Brain microvascular endothelial cell (primary cell): ENCODE measurements at places on chromosomes 3 and 15.

GRCh38 chr3:167146911-167147310 is 233.2 kb downstream of the ZBBX start:
- no peak for DNase-seq

- peak; percentile 51 for DNase-seq
These were observed at the start of gene MELTF for GRCh38 chr3:197029511-197030167. Gene MELTF, minus strand, starts transcription at chr3:197029817. Its CDS starts 115 bp downstream, at chr3:197029702.

GRCh38 chr3:120498556-120499346 is 48.0 kb upstream of the FSTL1 start:
- DNase-seq: peak; percentile 96

DNA sequence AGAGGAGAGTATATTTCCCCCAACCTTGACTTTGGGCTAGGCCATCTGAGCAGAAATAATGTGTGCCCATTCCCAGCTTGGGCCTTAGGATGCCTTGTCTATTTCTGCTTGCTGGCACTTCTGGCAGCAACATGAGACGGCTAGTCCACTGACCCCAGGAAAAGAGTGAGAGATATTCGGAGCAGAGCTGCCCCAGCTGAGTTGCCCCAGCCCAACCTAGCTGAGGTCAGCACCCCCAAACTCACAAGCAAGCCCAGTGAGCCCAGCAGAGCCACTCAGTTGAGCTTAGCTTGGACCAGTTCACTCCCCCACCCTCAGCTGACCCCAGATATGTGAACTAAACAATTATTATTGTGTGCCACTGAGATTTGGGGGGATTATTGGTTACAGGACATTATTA is 20.2 kb downstream of the ITGA11 start:
- no peak for DNase-seq

GRCh38 chr15:38733331-38733730 is 168.7 kb upstream of the RASGRP1 start:
- no peak for DNase-seq

DNA sequence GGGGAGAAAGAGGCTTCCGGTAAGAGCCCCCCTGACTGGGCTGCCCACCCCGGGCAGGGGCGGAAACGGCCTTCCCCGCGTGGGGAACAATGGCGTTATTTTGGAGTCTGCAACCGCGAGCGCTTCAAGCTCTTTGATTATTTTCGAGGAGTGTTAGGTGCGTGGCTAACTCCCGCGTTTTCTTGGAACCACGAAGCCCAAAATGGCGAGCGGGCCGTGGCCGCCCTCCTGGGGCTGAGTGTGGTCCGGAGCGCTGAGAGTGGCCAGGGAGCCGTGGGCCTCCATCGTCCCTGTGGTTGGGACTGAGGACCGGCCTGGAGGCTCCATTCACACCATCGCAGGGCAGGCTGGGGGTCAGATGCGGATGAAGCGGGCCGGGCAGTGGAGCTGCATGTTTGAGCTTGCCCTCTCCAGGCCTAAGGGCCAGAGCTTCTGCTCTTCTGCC is 44.6 kb upstream of the POLG start:
- no peak for DNase-seq

GRCh38 chr15:75195766-75196241 is 5.9 kb upstream of the C15orf39 start:
- DNase-seq: no peak

- DNase-seq: no peak
These were observed 885.9 kb downstream of the FHIT start for GRCh38 chr3:60365360-60365759.

GRCh38 chr3:184022323-184022722 is 4.6 kb upstream of the ABCC5 start:
- DNase-seq: no peak

GRCh38 chr3:49786357-49787181 is at the start of gene IP6K1:
Gene IP6K1, minus strand, starts transcription at chr3:49786542. Its CDS starts 38,502 bp downstream, at chr3:49748040.
- DNase-seq: peak; percentile 100

GRCh38 chr3:141940194-141940776 is 63.8 kb downstream of the ATP1B3 start:
- peak; percentile 53 for DNase-seq

DNA sequence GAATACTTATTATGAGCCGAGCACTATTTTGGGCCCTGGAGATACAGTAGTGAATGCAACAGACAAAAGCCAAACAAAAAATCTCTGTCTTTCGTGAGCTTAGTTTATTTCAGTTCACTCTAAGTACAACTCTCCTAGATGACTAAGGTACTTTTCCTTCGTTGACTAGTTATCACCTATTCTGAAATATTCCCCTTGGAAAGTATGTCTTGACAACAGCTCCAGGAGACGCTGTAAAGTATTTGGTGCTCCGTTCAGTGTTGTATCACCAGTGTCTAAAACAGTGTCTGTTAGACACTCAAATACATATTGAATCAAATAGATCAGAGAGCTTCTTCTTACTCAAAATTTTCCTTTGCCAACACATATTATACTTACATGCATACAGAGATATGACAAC is 119.6 kb downstream of the TFDP2 start:
- DNase-seq: no peak

- peak; percentile 79 for DNase-seq
These were observed 9.1 kb upstream of the NCKIPSD start for GRCh38 chr3:48694610-48695392.

- no peak for DNase-seq
These were observed 123.9 kb downstream of the OXNAD1 start for GRCh38 chr3:16388850-16389441.

- DNase-seq: no peak
These were observed 73.4 kb upstream of the BNIP2 start for GRCh38 chr15:59762558-59762957.

GRCh38 chr15:33244471-33244870 is 50.0 kb upstream of the FMN1 start:
- DNase-seq: no peak

DNA sequence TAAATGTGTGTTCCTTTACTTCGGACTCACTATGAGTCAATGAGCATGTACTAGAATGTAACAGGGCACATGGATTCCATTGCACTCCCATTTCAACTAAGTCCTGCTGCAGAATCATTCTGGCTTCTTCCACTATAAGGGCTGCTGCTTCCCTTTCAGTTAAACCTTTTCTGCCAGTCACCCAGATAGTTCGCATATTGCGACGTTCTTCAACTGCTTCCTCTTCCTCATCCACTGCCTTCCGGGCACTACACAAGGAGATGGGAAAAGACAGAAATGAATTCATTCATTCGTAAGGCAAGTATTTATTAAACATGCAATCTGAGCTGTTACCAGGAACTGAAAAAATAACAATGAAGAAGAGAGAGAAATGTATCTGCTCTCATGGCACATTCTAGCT is 55.6 kb downstream of the POLQ start:
- no peak for DNase-seq

DNA sequence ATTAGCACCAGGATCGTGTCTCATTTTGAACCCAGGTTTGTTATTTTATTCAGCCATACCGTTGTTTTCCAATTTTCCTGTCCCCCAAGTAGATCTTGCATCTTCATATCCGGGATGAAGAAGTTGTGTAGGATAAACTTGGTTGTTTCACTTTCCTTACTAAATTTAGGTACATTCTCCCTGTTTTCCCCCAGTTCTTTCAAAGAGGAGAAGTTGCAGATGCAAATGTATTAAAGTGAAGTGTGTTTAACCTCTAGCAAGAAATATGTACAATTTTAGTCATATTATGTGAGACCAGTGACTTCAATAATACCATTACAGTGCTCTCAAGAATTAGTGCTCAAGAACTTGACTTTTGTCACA is 1.3 kb downstream of the ATXN7 start:
- DNase-seq: no peak

DNA sequence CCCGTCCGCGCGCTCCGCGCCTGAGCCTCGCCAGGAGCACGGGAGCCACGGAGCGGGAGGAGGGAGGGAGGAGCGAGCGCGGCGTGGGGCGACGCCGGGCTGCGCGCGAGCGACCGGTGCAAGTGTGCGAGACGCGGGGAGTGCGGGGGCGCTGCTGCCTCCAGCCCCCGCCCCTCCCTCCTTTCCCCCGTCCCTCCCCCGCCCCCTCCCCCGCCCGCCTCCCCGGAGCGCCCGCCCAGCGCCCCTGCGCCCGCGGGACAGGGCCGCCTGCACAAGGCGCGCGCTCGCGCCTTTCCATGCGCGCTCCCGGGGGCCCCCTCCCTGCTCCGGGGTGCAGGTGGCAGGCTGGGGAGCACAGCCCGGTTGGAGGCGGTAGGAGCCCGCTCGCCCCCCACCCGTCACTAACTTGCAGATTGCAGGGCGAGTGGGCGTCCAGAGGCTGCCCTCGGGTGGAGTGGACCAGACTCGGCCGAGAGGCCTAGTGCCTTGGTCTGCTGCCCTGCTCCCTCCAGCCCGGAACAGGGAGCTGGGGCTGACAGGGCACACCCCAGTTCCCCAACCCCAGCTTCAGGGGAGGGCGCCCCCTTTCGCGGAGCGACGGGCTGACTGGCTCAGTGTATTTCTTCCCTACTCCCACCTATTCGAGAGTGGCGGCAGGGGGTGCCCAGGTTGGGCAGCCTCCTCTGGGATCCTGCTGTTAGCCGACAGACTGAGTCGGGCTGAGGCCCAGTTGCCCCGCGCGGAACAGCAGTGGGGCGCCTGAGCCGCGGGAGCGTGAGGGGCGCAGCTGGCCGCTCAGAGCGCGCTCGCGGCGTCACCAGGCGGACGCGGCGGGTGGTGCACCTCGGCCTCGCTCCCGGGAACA is at the start of gene WNT7A:
Gene WNT7A, minus strand, starts transcription at position 126 of the 865 bp plus-strand sequence. CDS start 255 bp downstream, outside the sequence.
- no peak for DNase-seq

GRCh38 chr3:95277613-95278012 is 1214.8 kb downstream of the NSUN3 start:
- no peak for DNase-seq

DNA sequence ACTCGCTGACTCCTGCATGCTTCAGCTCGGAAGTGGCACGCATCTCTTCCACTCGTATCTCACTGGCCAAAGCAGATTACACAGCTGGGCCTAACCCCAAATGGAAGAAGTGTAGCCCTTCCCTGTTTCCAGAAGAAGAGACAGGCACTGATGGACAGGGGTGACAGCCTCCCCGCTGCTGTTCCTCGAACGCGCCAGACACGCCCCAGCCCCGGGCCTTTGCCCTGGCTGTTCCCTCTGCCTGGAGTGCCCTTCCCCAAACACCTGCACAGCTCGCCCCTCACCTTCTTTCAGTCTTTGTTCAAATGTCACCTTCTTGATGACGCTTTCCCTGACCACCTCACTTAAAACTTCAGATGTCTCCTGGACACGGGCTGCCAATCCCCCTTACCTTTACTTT is 26.0 kb upstream of the CYP11A1 start:
- DNase-seq: no peak

- no peak for DNase-seq
These were observed 148.0 kb upstream of the LRTM1 start for GRCh38 chr3:55075846-55076245.

- DNase-seq: peak; percentile 57
These were observed 112.0 kb downstream of the FRMD4B start for GRCh38 chr3:69273896-69274295.

DNA sequence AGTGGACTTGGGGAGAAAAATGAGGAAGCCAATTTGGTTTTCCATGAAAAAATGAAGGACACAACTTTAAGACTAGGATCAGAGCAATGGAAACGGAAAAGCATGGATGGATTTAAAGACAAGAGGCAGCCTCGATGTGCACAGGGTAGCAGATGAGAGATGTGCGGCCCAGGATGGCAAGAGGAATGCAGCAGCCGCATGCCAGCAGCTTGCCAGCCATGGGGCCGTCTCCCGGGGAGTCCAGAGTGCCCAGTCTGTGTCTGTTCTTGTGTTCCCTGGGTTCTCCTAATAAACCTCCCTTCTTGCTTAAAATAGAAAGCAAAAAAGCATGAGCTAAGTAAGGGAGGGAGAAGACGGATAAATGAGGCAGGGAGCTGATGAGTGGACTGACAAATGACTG is 68.0 kb upstream of the IQSEC1 start:
- DNase-seq: no peak

DNA sequence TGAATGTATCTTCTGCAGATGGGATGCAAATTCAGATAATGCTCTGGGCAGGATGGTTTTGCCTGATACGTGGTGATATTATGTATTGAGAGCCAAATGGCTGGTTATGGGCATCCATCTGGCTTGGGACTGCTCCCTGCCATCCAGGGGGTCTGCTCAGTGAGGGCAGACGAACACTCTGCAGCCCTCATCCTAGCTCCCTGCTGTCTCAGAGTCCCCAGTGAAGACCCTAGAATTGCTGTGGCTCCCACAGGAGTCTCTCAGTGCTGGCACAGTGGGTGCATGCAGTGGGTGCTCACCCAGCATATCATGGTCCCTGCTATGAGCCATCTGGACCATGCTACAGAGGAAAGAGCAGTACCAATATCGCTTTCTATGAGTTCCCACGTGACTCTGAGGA is 10.3 kb downstream of the CX3CR1 start:
- DNase-seq: no peak

- DNase-seq: no peak
These were observed 207.2 kb upstream of the TPM1 start for GRCh38 chr15:62835351-62835750.

GRCh38 chr15:56798639-56799038 is 65.3 kb upstream of the ZNF280D start:
- no peak for DNase-seq

DNA sequence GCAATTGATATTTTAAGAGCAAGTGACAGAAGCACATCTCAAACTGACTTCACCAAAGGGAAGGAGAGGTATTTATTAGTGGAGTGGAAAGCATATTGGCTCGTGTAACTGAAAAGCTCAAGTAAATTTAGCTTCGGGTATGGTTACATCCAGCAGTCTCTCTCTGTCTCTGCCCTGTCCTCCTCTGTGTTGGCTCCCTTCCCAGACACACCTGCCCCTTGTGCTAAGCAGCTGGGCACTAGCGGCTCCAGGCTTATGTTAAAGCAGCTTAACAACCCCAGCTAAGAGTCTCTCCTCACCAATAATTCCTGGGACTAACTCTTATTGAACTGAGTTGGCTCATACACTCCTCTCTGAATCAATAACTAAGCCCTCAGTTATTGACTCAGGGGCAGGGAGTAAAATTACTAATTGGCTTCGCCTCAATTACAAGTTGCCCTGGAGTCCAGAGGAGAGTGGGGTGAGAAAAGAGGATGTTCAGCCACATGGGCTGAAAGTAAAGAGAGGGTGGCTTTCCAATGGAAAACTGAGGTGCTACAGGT is 12.8 kb upstream of the SH3BP5 start:
- no peak for DNase-seq

DNA sequence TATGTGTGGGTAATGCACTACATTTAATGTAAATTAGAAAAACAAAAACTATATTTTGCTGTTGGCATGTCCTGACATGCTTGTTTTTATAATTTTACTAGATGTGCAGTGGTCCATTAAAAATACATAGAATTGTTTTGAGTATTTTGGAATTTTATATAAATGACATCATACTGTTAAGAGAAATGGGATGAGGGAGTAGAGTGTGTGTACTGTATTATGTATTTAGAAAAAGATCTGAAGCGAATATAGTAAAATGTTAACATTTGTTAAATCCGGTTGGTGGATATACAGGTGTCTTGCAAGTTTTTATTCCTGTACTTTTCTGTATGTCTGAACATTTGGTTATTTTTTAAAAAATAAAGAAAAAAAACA is 288.4 kb upstream of the SATB1 start:
- no peak for DNase-seq

GRCh38 chr3:192727032-192727847 is at the start of gene FGF12:
Gene FGF12, minus strand, starts transcription at chr3:192727541.
- peak; percentile 4 for DNase-seq

DNA sequence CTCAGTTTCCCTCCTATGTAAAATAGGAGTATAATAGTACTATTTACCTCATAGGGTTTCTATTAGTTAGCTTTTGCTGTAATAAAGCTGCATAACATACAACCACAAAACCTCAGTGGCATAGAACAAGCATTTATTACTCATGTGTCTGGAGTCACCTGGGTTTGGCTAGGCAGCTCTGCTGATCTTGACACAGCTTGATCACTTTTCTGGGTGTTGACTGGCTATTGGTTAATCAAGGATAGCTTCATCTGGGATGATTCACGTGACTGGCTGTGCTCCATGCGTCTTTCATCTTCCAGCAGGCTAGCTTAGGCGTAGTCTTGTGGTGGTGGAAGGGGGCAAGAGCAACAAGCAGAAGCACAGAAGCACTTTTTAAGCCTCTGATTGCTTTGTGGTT is 112.6 kb downstream of the SQOR start:
- DNase-seq: no peak
